ENCODE measurements at places on chromosomes 13 and 19.

DNA sequence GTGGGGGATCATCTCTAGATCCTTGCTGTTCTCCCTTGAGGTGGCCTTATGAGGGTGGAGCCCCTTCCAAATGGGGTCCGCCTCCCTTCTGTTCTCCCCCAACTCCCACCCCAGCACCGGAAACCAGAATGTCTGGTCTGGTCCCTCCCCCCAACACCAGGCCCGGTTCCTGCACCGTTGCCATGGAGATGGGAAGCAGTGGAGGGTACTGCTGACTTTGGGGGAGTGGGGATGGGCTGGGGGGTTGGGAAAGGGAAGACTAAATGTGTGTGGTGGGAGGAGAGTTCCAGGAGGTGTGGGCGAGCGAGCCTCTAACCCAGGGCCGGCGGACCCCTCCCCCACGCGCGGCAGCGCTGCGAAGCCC, 1.7 kb downstream of the SHANK1 start:
- DNase-seq = no peak

DNA sequence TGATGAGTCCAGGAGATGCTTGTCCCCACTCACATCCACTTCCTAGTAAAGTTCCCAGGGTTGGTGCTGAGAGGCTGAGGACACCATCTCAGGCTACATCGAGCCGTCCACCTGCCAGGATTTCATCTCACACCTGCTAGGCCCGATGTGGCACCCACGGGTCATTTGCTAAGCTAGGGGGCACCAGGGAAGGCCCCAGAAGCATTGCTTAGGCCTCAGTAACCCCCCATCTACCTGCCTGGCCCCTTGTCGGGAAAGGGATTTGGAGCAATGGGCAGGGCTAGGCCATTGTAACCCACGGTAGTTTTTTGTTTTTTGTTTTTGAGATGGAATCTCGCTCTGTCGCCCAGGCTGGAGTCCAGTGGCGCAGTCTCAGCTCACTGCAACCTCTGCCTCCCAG, 51.8 kb downstream of the F2RL3 start:
- DNase-seq = no peak

DNA sequence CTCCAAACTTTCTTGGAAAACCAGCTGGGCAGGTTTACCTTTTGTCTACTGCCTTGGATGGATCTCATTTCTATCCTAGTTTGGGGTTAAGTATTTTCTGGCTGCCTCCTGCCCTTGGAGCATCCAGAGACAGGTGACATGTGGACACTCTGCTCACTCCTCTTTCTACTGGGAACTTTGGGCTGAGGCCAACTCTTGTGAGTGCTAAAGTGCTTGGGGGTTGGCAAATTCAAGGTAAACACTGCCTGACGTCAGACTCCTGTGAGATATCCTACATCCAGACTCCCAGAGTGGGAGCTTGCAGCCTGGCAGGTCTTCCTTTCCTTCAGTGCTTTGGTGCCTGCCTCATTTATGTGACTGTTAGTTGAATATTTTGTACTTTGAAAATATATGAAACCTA, 388.1 kb downstream of the KCNRG start:
- no peak for DNase-seq

- DNase-seq = no peak
Observed at GRCh38 chr13:35649162-35649561, 172.7 kb upstream of the MAB21L1 start.

GRCh38 chr13:80962855-80963254, 621.9 kb upstream of the SPRY2 start:
- DNase-seq = no peak

DNA sequence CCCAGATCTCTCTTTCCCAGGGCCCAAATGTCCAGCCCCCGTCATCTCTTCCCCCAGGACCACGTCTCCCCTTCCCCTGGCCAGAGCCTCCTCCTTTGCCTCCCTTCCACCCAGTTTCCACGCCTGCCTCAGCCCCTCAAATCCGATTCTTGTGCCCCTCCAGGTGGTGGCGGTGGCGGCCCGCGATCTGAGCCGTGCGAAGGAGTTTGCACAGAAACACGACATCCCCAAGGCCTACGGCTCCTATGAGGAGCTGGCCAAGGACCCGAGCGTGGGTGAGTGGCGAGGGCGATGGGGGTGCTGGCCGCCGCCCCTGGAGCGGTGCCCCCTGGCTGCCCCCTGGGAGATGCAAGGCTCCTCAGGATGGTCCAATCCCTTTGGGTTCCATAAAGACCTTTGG, 1.3 kb downstream of the DHDH start:
- no peak for DNase-seq

- no peak for DNase-seq
Observed at GRCh38 chr13:99941086-99941485, 30.5 kb downstream of the ZIC5 start.

GRCh38 chr13:50375792-50376191, 360.5 kb downstream of the KCNRG start:
- DNase-seq = no peak

GRCh38 chr19:35852029-35852780, at the start of gene NPHS1:
Gene NPHS1, minus strand, starts transcription at chr19:35852504. Its CDS starts 667 bp downstream, at chr19:35851837.
- no peak for DNase-seq

DNA sequence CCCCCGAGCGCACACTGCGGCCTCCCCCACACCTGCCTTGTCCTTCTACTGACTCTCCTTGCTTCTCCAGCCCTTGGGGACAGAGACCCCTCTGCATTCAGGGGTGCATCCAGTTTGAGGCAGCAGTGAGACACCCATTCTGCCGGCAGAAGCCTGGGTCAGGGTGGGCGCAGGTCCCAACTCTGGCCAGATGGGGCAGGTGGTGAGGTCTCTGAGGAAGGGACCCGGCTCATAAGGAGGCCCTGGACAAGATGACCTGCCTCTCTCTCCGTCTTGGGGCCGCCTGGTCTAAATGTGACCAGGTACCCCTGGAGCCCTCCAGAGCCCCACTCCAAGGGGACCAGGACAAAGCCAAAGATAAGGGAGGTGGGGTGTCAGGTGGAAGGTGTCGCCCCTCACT, 6.1 kb downstream of the CHERP start:
- DNase-seq = no peak

- DNase-seq = no peak
Observed at GRCh38 chr19:6832412-6832811, 55.0 kb upstream of the ADGRE1 start.

GRCh38 chr13:93098972-93099371, 127.6 kb upstream of the GPC6 start:
- DNase-seq = no peak

DNA sequence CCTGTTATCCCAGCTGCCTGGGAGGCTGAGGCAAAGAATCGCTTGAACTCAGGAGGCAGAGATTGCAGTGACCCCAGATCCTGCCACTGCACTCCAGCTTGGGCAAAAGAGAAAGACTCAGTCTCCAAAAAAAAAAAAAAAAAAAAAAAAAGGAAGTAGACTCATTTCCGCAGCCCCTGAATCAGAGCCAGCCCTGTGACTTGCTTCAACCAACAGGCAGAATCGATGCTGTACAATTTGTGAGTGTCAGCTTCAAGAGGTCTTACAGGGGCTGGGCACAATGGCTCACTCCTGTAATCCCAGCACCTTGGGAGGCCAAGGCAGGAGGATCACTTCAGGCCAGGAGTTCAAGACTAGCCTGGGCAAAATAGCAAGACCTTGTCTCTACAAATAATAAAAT, 12.8 kb downstream of the ANKRD27 start:
- no peak for DNase-seq
